ENCODE measurements at places on chromosomes 2 and 18.

- DNase-seq, result no peak
These were observed 101.3 kb downstream of the DYSF start for GRCh38 chr2:71554706-71555056.

DNA sequence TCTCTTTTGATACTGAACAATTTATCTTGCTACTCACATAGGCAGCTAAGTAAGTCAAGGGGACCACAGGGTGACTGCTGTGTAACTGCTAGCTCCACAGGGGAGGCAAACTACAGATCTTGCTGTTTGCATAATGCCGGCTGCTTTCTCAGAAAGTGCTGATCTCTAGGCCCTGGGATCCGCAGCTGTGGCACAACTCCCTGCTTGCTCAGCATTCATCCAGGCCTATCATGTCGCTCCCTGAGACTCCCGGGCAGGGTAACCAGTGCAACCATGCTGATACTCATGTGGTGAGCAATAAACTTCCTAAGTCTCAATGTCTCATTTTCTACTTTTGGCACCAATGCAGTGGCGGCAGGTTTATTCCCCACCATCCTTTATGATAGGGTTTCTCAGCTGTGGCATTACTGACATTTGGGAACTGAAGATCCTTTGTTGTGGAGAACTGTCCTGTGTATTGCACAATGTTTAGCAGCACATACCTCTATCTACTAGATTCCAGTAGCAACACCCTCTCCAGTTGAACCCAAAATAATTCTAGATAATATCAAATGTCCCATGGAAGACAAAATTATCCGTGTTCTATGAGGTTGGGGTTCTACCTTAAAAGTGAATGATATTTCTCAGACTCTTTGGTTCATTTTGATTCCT, 1101.3 kb downstream of the LRP1B start:
- DNase-seq, result no peak

DNA sequence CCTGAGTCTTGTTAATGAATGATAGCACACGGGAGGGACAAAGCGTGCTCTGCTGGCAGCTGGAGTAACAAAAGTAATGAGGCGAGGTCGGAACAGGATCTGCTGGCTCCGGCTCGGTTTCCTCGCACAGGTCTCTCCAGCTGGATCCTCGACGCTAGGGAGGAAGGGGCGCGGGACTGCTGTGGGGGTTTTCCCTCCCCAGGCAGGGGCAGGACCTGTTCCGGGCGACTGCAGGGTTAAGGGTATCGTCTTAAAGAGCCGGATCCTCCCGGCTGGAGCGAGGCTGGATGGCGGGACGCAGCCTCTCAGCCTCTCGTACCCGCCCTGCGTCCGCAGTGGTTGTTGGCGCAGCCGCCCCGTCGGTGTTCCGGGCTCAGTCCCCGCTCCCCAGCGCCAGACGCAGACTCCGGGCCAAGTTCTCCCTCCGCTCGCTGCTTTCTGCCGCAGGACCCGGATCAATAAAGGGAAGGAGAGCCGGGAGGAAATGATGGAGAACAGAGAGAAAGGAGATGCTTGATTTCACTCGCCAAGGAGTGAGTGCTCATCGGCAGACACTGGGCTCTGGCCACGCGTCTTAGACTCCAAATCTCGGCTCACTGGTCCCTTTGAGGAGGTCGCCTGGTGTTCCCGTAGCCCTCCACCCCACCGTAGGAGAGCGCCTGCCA, 1.1 kb upstream of the LIPG start:
- DNase-seq, result peak; percentile 39

GRCh38 chr18:77522051-77522675, 272.5 kb downstream of the GALR1 start:
- no peak for DNase-seq

GRCh38 chr18:8413751-8414150, 195.5 kb upstream of the RAB12 start:
- DNase-seq, result no peak

DNA sequence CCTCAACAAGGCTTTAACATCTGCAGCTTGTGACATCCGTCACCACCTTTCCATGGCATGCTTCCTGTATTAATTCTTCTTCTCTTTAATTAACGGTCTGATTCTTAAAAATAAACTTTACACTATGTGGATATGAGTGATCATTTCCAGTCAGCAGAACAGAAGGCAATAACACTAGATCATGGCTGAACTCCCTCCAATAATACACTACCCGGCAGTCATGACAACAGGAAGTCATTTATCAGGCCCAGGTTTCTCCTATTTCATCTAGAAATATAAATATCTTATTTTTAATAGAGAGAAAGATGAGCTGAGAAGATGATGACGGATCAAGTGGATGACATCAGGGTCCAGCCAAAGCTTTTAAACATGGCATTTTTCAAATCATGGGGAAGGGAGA, 792.2 kb downstream of the SLC4A3 start:
- DNase-seq, result no peak

GRCh38 chr2:5140347-5140746, 551.8 kb upstream of the SOX11 start:
- DNase-seq, result no peak

GRCh38 chr2:206343816-206344215, 69.4 kb downstream of the ZDBF2 start:
- no peak for DNase-seq

- no peak for DNase-seq
These were observed 87.8 kb downstream of the KCTD18 start for GRCh38 chr2:200422071-200422470.

DNA sequence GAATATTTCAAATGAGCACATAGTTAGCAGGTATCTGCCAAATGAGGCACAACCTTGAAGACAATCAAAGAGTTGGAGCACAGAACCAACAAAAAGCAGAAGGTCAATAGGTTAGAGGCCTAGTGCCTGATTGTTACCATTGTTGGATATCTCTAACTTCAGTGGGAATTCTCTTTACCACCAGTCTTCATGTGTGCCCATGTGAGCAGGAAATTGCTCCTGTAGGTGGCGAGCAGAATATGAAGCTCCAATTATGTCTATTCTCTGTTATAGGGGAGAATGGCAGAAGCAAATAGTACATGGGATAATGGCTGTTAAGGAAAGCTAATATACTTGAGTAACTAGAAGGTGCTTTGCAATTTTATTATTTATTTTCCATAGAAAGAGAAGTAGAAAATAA, 14.9 kb upstream of the ZNF385B start:
- DNase-seq, result no peak

DNA sequence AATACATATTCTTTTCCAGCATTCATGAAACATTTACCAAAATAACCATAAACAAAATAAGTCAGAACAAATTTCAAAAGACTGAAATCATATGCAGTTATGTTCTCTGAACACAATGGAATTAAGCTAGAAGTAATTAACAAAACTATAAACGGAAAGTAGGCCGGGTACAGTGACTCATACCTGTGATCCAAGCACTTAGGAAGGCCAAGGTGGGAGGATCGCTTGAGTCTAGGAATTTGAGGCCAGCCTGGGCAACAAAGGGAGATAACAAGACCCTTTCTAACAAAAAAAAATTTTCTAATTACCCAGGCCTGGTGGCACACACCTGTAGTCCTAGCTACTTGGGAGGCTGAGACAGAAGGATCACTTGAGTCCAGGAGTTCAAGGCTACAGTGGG, 14.9 kb downstream of the ATAD2B start:
- no peak for DNase-seq

GRCh38 chr2:230640540-230641011, 72.1 kb upstream of the CAB39 start:
- no peak for DNase-seq

DNA sequence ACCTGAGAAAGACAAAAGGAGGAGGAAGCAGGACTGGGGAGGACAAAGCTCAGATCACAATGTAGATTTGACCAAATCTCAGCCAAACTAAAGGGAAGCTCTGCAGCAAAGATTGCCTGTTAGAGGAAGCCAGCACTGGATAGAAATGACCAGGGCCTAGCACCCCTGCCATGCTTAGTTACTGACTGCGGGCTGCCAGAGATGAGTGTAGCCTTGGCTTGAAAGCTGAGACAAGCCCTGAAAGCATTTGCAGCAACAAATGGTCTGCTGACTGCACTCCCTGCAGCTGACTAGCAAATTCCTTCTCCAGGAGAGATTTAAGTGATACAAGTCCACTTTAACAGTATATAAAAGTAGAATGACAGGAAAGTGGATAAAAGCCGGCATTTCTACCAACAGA, 140.9 kb upstream of the CRIM1 start:
- no peak for DNase-seq

GRCh38 chr2:228318218-228318617, 136.7 kb upstream of the SPHKAP start:
- DNase-seq, result no peak

DNA sequence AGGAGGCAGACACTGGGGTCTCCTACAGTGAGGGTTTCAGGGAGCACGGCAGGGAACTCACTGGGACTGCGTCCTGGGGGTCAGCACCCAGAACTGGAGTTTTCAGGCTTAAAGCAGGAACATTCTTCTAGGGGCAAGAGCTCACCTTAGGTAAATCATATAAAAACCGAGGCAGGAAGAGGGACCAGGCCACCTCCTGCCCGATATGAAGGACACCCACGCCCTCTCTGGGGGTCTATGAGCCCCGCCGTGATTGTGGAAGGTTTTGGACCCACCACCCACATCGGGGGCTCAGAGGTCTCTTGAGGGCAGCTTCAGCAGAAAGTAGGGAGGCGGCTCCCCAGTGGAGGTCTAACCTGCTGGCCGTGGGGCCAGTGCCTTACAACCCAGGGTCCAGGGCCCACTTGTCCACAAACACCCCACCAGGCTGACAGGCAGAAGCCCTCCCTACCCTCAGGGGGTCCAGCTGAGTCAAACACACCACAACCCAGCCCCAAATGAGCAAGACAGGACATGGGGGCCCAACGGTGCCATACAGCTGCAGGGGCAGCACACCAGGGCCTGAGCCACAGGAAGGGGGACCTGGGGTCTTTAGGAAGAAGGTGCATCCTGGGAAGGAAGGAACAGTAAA, 25.3 kb downstream of the CROCC2 start:
- no peak for DNase-seq

DNA sequence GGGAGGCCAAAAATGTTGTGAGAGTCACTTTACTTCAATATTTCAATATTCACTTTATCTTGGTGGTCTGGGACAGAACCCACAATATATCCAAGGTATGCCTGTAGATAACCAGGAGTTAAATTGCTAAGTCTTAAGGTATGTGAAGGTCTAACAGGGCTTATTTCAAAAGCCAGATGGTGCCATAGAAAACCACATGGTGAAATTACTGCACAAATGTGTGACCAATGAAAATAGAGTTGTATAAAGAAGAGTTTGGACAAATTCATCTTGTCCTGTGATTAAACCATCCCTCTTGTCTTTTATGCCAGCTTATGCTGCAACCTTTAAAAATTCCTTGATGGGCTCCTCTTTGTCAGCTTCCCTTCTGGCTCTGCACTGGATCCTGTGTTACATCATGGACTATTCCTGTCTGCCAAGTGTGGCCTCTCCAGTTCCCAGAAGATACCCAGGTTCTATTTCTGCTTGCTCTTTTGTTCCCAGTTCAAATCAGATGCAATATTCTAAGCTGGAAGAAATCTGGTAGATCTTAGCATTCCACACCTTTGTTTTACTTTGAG, 46.8 kb downstream of the ANTXR1 start:
- DNase-seq, result no peak
